Stimulated activated CD8-positive, alpha-beta memory T cell treated with anti-CD3 and anti-CD28 coated beads, Interleukin-15, amount 100 ng/mL, for 48 hours (primary cell): ENCODE measurements at places on chromosomes 3 and 15.
A peak's percentile ranks its signal among the peaks of the same experiment; 100 is the strongest.

- DNase-seq: no peak
Observed at GRCh38 chr15:80468796-80469195, 64.6 kb downstream of the ARNT2 start.

DNA sequence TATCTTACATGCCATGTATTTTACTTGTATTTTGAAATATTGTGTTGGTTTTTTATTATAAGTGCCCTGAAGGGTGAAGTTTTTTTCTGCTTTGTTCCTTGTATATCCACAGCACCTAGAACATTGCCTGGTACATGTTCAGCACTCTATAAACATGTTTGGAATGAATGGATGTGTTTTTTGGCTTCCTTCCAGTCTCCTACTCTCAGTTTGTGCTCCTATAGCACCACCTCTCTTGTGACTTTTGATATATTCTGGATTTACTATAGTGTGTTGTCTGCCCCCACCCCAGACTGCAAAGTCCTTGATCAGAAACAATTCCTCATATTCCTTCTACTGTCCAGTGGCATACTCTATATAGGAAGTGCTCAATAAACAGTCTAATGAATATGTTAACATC is 60.6 kb downstream of the PLCL2 start:
- no peak for DNase-seq

GRCh38 chr15:68537506-68537905 is 41.3 kb upstream of the CORO2B start:
- DNase-seq: no peak

- no peak for DNase-seq
Observed at GRCh38 chr3:177729956-177730681, 532.8 kb upstream of the TBL1XR1 start.

GRCh38 chr15:62564886-62565633 is 400.0 kb upstream of the C2CD4B start:
- no peak for DNase-seq

- no peak for DNase-seq
Observed at GRCh38 chr3:72655723-72656122, 192.5 kb downstream of the SHQ1 start.

- DNase-seq: no peak
Observed at GRCh38 chr3:23343509-23343908, 140.4 kb downstream of the UBE2E2 start.

DNA sequence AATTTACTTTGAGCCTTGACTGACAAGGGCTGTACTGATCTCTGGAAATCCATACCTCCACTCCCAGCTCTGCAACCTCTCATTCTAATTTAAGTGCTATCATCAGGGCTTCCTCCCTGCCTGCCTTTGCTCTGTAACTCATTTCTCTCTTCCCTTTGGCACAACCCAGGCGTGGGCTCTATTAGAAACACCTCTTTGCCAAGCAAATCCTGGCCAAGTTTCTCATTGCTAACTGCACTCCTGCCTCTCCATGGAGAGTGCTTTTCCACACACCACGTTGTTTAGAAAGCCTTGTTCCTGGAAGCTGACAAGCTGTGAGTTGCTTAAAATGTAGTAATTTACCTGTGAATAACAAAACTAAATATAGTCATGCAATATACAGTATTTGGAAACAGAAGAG is 20.1 kb upstream of the FSTL1 start:
- DNase-seq: no peak

DNA sequence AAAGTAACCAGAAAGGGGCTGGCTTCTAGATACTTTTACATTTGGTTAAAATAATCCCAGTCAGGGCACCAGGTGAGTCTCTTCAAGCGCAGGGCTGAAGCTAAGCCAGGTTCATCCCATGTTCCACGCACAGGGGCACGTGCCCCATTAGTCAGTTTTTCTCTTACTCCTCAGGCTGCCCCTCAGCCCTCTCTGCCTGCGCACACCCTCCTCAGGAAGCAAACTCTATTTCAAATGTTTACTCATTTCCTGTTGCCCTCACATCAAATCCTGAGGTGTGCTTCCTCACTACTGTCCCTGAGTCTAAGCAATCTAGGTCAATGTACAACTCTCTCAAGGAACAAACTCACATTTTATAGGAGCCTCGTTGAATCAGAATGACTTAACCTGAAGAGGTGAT is 48.5 kb downstream of the THBS1 start:
- peak; percentile 43 for DNase-seq

- no peak for DNase-seq
Observed at GRCh38 chr3:69448877-69449276, 63.0 kb upstream of the FRMD4B start.

GRCh38 chr3:5473471-5473870 is 286.0 kb downstream of the EDEM1 start:
- no peak for DNase-seq

DNA sequence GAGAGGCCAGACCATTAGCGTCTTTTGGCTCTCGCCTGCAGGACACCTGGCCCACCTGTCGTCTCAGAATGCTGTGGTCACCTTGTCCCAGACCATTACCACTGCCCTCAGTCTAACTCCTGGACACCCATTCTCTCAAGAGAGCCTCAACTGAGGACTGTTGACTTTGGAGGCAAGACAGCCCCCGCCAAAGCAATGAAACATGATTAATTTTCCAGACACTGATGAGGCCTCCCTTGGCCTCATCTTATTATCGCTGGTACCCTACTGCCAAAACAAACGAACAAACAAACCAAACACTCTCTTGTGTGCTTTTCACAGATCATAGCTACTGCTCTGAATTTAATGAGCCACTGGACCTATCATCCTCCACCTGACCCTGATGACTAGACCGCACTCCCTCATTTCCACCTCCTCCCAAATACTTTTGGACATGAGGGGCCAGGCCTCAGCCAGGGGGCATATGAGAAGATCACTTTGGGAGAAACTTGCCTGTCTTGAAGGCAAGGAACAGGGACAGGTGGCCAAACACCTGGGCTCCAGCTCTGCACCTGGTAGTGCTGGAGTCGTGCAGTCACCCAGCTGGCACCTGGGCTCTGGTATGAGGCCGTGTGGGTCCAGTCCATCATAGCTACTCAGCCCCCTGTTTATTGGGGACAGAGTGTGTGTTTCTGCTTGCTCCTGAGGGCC is 27.6 kb downstream of the ALS2CL start:
- no peak for DNase-seq

DNA sequence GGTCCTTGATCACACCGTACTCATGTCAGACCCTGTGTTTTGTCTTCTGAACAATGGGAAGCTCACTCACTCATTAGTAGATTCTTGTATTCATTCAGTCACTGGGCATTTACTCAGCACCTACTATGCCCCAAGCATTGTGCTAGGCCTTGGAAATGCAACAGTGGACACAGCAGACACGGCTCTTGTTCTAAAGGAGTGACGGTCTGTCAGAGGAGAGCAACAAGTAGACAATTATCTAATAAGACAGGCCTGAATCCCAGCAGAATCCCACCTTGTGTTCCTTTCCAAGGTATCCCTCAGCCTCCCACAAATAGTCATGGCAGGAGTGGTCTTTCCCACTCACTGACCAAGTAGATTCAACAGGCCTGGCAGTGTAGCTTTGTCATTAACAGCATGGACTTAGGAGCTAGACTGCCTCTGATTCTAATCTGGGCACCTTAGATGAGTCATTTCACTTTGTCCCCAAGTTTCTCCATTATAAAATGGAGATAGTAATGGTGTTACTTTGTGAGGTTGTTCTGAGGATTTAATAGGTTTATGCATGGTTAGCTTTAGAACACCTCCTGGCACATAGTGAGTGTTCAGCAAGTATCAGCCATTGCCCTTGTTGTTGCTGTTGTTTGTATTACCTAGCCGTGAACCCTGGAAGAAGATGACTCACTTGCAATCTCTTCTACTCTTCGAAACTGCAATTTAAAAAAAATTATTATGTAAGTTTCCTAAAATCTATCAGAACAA is 69.1 kb downstream of the SSUH2 start:
- DNase-seq: no peak

DNA sequence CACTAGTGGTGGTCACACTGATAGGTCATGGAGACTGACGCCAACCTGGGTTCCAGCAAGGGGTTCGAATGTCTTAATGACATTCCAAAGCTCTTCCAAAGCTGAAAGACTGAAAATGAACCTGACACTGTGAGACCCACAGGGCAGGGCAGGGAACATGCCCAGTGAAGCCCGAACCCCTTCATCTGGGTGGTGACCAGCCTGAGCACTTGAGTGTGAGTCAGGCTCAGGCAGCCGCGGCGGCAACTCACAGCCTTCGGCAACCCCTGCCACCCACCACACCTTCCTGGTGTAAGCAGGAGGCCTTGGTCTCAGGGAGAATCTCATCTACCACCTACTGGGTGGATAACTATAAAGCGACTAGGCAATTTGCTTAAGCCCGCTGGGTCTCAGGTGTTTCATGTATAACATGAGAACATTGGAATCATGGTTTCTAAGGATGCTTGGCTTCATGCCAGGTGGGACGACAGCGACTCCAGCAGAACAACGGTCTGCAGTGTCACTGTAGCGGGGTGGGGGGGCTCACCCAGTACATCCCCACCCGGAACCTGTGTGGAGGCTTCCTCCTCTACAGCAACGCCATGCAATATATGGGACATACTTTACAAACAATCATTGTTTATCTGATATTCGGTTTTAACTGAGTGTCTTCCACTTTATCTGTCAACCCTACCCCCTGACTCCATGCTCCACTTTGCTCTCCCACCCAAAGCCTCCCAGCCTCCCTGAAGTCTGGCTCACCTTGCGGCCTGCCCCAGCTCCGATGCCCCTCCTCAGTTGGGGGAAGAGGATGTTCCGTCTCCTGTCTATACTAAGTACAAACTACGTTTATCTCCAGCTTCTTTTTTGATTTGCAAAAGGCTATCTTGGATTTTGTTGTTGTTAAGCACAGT is 125.0 kb upstream of the MEF2A start:
- DNase-seq: no peak

DNA sequence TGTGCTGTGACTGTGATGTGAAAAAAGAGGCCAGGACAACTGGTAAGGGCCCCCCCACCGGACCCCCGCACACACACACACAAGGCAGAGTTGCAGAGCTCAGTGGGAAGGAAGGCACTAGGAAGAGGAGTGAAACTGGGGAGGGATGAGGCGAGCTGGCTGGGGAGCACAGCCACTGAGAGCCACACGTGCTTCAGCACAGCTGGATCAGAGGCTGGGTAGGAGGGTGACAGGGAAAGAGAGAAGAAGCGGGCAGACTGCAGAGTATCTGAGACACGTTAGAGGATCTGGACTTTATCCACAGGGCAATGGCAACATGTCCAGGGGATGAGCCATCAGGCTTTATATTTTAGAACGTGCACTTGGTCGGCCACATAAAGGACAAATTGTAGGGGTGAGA is 38.0 kb upstream of the TKT start:
- no peak for DNase-seq

DNA sequence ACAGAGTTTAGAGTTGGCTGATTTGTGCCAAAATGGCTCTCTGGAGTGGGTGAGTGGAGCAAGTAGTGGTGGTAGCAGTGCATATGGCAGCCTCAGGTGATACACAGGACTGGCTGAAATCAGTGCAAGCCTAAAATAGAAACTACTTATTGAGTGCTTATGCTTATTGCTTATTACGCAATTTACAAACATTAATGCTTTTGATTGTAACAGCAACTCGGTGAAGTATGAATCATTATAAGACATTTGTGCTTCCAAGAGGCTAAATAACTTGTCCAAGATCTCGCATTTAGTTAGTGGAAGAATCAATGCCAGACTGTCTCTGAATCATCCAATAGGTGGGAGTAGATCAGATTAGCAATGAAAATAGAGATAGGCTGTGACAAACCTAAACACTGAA is 353.8 kb downstream of the NAALADL2 start:
- DNase-seq: no peak

- no peak for DNase-seq
Observed at GRCh38 chr3:16090024-16090423, 84.5 kb upstream of the GALNT15 start.

- no peak for DNase-seq
Observed at GRCh38 chr15:42154956-42155355, 1.5 kb downstream of the PLA2G4F start.

DNA sequence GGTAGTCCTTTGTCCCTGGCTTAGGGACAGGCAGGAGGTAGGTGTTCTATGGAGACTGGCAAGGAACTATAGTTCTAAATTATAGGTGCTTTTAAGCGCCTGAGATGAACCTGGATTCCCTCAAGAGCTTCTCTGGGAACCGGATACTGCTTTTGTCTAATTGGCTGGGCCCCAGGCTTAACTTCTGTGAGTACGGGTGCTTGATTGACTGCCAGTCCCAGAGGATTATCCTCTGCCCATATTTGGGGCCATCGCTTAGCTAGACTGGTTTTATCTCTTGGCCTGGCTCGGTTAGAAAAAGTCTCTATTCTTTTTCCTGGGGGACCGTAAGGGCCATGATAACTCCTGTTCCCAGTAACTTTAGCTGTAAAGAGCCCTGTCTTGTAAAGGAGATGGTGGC is 339.1 kb downstream of the KCNH8 start:
- DNase-seq: no peak

GRCh38 chr3:14377838-14378169 is 24.6 kb upstream of the SLC6A6 start:
- DNase-seq: peak; percentile 32
